ENCODE measurements at places on chromosomes 7 and 10. TPM values are rescaled to one million over a fixed set of nuclear protein-coding genes. Genes with fewer than 3 reads are reported as not detected.

Gene FAM25G
- total RNA-seq: not detected

Gene C7orf57
- 0.46 TPM for total RNA-seq

Gene CPA5
- total RNA-seq: 0.56 TPM

Gene NOLC1
- 283 TPM for total RNA-seq

Gene HABP2
- not detected for total RNA-seq

Gene PILRA
- 0.90 TPM for total RNA-seq
